Pancreas (tissue), 10 donors: ENCODE measurements at places on chromosomes 3 and 15. TPM values are rescaled to one million over a fixed set of nuclear protein-coding genes. Genes with fewer than 3 reads are reported as not detected.

The C2CD4A gene
- polyA plus RNA-seq, result 3.5 TPM

The C15orf62 gene
- 0.46 TPM for polyA plus RNA-seq

The LTF gene
- 6.9 TPM for polyA plus RNA-seq

The NOX5 gene
- 0.26 TPM for polyA plus RNA-seq

The OSBPL10 gene
- 2.0 TPM for polyA plus RNA-seq

The FANCD2 gene
- polyA plus RNA-seq, result 2.1 TPM

The GNB4 gene
- 1.7 TPM for polyA plus RNA-seq

The TRAIP gene
- 1.4 TPM for polyA plus RNA-seq

The RASGRF1 gene
- 8.4 TPM for polyA plus RNA-seq

GRCh38 chr3:114758831-114759699 lies 388.0 kb downstream of the ZBTB20 start:
- no peak for DNase-seq

- DNase-seq, result no peak
Observed at GRCh38 chr15:93716615-93717231, 514.6 kb upstream of the MCTP2 start.

DNA sequence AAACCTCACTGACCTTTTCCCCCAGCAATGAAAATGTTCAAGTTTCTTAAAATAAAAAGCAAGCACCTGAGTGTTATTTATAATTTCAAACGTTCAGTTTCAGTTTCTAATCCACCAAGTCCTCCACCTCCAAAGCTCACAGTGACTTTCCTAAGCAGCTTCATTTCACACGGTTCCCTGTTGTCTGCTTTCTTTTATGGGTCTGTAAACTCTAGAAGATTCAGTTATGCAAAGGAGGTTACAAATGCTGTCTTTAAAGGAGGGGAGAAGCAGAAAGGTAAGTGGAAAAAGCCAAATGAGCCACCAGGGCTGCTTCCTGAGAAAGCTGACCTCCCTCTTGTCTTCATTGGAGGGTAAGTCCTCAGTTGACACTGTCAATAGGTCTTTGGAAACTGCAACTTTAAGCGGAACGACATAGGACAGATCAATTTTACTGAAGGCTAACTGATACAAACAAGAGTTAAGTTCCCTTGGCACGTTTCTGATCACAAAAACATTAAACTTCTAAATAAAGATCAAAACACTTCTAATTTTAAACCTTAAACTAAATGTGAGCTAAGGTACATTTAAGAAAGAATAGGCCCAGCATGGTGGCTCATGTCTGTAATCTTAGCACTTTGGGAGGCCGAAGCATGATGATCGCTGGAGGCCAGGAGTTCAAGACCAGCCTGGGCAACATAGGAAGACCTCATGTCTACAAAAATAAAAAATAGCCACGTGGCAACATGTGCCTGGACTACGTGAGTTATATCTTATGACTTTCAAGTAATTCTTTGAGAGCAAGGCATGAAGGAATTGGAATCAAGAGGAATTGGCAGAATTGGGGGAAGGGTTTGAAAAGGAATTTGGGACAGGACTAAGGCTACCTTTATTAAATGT lies 151.9 kb upstream of the UBE2E1 start:
- DNase-seq, result no peak

- no peak for DNase-seq
Observed at GRCh38 chr3:12734960-12735359, 24.1 kb downstream of the TMEM40 start.

- no peak for DNase-seq
Observed at GRCh38 chr3:27720899-27721716, 1.0 kb downstream of the EOMES start.

- no peak for DNase-seq
Observed at GRCh38 chr3:159978353-159978752, 10.3 kb upstream of the IL12A start.

GRCh38 chr3:194439881-194440550 lies 41.0 kb upstream of the GP5 start:
- no peak for DNase-seq

- no peak for DNase-seq
Observed at GRCh38 chr15:94398001-94398400, 166.6 kb downstream of the MCTP2 start.

- DNase-seq, result no peak
Observed at GRCh38 chr3:119343719-119344118, 49.5 kb downstream of the ARHGAP31 start.

- no peak for DNase-seq
Observed at GRCh38 chr3:101123081-101123480, 129.9 kb upstream of the ABI3BP start.

- DNase-seq, result no peak
Observed at GRCh38 chr15:44468709-44469385, 41.4 kb downstream of the CTDSPL2 start.

GRCh38 chr3:176933704-176934103 lies 263.6 kb downstream of the TBL1XR1 start:
- DNase-seq, result no peak

- no peak for DNase-seq
Observed at GRCh38 chr15:60396100-60396499, 1.7 kb downstream of the ANXA2 start.

DNA sequence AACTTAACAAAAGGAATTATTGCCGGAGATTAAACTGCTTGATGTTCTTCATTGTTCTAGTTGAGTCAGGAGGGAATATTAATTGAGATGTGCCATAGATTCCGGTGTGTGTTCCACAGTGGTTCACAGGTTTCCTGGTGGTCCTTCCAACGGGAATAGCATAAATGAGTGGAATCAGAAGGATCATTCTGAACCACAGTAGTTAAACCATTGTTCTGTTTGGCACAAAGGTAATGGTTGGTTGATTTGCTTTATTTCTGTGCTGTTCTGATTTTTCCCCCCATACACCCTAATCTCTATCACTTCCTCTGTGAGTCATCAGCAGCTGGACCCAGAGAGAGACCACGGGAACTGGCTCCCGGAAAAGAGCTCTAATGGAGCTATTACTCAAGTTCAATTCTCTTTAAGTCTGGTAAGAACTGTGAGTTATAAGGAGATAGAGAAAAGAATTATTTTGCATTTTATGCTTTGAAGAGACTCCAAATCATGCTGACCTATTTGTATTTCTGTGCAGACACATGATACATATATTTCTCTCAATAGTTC lies 627.2 kb downstream of the ZIC1 start:
- no peak for DNase-seq

DNA sequence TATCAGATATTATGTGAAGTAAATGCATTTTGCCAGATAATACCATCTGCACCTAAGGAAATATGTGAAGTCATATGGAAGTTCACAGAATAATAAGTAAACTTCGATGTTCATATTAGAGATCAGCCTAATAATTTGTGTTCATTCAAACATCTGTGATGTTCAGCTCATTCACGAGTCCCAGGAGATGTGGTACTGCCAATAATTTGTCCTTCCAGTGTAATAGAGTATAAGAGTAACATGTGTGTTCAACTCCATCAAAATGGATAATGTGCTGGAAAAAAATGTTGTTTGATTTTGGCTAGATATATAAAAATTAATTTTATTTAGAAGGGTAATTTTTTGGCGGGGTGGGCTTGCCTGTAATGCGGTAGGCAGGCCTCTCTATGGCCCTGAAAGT lies 75.4 kb upstream of the ARL6 start:
- DNase-seq, result no peak

GRCh38 chr3:50340448-50341329 lies at the start of gene RASSF1:
Gene RASSF1 (minus strand): TSS chr3:50340836. CDS start chr3:50340805, 31 bp downstream.
- DNase-seq, result no peak

DNA sequence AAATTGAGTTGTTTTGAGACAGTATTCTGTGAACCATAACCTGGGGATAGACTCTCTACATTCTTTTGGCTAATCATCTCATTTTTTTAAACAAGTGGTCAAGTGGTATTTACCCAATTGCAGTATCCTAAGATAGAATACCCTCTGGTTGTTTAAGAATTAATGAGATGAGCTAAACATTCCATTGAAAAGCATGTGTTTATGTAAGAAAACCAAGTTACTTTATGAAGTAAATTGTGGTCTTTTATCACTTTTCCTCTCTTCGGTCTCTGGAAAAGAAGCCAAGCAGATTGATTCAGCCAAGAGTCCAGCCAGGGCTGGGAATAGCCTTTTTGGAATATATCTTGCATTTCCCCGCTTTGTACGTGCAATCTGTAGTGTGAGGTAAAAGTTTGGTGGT lies 185.7 kb upstream of the TOPAZ1 start:
- no peak for DNase-seq

GRCh38 chr15:57333487-57333886 lies 42.8 kb upstream of the CGNL1 start:
- DNase-seq, result no peak

GRCh38 chr3:94709249-94709902 lies 646.5 kb downstream of the NSUN3 start:
- DNase-seq, result no peak

DNA sequence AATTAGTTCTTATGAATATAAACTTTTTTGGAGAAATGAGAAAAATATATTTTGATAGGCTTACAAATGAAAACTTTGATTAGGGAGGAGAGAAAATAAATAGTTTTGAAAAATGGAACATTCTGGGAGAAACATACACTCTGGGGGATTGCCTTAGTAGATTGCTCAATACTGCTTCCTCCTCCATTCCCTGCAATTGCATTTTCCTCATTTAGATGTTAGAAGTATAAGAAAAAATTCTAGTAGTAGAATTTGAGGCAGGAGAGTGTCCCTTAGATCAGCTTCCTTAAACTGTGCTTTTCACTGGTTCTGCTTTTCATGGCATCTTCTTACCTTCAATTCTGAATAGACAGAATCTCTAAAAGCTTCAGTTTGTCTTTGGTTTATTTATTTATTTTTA lies 46.2 kb upstream of the CTDSPL2 start:
- DNase-seq, result no peak
